Lower leg skin (tissue), 4 donors: ENCODE measurements at places on chromosomes 2 and 18. TPM values are rescaled to one million over a fixed set of nuclear protein-coding genes. Genes with fewer than 3 reads are reported as not detected.

GRCh38 chr2:200298816-200299215, 7.7 kb upstream of the SPATS2L start:
- no peak for DNase-seq

The SERPINB12 gene
- total RNA-seq, result 62.8 TPM

The ATP6V1C2 gene
- total RNA-seq, result 130 TPM

DNA sequence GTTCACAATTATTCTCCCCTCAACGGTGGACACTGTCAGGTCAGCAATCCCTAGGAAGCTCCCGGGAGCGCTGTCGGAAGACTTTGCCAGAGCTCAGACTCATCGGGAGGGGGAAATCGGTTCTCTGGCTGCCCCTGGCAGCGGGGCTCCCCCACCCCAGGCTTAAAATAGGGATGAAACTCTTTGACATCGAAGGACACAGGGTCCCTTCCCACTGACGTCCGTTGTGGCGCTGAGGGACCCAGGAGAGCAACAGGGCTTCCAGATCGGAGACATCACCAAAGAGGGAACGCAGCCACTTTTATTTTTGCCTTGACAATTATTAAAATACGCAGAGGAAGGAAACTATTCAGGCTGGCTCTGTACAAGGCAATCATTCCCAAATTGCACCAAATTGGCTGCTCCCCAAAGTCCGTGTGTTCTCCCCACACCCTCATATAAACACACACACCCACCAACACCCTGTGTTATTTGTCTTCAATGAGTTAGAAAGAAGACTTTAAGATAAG, 249.0 kb downstream of the CDH20 start:
- DNase-seq, result no peak

DNA sequence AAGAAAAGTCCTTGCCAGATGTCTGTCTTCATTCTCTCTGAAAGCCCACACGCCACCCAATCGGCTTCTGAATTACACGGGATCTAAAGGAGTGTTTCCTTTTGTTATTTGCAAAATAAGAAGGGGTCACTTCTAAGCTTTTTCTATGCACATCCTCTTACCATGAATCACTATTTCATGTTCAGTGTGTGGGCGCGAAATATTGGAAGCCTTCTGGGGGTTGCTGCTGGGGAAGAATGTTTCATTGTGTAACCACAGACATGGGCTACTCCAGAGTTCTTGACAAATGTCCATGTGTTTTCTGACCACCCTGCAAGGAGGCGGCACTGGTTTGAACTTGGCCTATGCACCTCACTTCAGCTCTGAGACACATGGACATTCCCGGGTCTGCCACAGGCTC, 133.6 kb upstream of the APCDD1 start:
- no peak for DNase-seq
